NCI-H446 (cell line): ENCODE measurements at places on chromosomes 16 and 17.

- DNase-seq = no peak
Observed at GRCh38 chr16:88597856-88598491, 27.8 kb downstream of the ZC3H18 start.

DNA sequence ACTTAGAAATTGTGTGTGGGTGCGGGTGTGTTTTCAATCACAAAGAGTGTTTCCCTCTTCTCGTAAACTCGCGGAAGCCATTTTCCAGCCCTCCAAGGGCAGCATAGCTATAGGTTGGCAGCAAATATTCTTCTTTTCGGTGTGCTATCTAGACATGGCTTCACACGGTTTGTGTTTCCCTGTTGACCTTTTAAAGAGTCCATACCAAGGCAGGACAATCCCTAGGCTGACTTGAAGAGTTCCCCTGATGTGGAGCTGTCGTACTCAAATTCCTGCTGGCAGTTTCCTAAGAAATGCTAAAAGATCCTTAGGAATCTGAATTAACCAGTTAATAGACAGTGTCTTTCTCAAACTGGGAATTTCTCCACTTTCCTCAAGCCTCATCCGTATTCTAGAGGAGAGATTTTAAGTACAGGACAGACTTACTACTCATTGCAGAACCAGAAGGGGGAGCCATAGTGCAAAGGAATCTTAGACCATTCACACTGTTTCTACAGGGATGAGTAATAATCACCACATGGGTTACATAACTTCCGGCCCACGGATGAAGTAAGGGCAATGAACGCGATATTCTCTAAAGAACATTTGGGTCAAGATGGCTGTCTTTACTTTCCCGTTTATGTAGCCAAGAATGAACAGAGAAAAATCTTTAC lies 288.6 kb upstream of the ELAC2 start:
- DNase-seq = no peak

DNA sequence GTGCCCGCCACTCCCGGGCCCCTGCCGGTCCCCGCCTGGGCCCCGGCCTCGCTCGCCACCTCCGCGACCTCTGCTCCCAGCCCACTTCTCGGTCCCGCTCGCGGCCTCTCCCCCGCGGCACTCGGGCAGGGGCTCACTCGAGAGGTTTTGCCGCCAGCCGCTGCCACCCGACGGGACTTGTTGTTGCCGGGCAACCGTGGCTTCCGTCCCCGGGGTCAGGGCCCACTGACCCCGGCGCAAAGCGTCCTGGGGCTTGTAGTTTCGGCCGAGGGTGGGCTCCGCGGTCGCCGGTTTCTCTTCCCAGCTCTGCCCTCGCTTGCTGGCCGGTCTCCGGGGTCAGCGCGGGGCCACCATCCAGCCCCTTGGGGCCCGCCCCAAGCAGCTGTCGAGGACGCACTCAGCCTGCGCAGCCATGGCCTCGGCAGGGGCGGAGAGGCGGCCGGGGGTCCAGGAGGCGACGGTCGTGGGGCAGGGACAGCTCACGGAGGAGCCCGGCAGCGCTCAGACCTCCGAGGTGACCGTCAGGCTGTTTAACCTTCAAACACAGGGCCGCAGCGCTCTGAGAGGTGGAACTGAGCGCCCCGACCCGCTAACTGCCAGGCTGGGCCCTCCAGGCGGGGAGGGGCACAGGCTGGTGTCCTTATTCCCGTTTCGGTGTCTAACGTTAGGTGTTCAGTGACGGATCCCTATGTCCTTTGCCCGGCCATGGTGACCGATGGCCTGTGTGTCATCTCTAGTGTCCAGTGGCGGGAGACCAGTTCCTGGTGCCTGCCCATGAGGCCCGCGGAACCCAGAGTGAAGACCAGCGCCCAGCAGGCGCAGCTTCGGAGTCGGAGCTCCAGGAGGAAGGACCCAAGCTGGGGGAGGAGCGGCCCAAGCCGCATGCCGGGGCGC lies at the start of the genes C16orf86 and ENKD1:
Gene C16orf86 (plus strand): TSS at position 256 of the 894 bp plus-strand sequence. CDS start 157 bp downstream, at position 413.
Gene ENKD1 (minus strand): TSS at position 192 of the 894 bp plus-strand sequence. CDS start 308 bp downstream, outside the sequence.
- DNase-seq = peak; percentile 71

- peak; percentile 62 for DNase-seq
Observed at GRCh38 chr16:20383106-20384029, 21.2 kb downstream of the PDILT start.

DNA sequence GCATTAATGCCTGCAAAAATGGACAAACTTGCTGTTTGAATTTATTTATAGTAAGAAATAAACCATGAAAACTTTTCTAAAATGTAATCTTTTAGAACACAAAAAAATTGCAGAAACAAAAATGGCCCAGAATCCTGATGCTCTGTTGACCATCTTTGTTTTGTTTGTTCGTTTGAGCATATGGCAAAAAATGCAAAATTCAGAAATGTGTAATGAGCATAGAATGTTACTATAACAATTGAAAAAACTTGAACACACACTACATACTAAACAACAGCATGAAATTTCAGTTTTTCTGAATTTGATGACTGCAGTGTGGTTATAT lies 1.1 kb upstream of the KPNA2 start:
- DNase-seq = no peak

DNA sequence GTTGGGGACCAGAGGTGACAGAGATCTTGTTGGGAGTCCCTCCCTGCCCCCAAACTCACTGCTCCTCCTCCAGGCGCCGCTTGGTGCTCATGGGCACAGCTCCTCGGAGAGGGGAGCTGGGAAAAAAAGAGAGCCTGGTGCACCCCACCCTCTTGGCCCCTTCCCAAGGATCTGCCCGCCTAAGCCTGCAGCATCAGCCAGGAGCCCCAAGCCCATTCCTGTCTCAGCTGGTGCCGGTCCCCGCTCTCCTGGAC lies 400 bp downstream of the HCFC1R1 start:
- peak; percentile 57 for DNase-seq

DNA sequence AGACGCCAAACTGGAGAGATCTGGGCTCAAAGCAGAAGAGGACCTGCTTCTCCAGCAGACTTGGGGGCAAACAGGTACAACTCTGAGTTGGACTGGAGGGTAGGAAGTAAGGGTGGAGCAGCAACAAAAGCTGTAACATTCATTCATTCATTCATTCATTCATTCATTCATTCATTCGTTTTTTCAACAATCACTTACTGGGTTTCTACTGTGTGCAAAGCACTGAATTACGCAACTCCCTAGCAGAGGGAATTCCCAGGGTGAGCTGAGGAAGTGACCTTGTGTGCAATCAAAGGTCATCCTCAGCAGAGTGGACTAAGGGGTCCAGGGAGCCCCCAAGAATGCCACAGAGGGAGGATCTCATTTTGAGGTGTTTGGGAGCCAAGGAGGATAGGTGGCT lies 231.1 kb upstream of the SDK2 start:
- DNase-seq = no peak

DNA sequence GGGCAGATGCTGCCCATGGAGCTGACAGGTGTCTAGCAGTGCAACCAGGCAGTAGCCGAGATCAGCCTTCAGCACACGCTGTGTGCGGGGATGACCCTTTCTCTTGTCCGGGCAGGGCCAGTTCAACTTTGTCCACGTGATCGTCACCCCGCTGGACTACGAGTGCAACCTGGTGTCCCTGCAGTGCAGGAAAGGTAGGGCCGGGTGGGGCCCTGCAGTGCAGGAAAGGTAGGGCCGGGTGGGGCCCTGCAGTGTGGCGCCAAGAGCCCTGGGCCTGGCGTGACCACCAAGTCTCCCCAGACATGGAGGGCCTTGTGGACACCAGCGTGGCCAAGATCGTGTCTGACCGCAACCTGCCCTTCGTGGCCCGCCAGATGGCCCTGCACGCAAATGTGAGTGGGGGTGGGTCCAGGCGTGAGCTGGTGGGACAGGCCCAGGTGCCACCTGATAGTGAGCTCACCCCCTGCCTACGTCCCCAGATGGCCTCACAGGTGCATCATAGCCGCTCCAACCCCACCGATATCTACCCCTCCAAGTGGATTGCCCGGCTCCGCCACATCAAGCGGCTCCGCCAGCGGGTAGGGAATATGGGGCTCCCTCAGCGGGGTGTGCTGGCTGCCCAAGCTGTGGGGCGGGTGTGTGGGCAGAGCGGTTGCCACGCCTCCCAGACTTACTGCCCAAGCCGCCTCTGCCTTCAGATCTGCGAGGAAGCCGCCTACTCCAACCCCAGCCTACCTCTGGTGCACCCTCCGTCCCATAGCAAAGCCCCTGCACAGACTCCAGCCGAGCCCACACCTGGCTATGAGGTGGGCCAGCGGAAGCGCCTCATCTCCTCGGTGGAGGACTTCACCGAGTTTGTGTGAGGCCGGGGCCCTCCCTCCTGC lies 40.2 kb downstream of the TSC2 start:
- DNase-seq = no peak

DNA sequence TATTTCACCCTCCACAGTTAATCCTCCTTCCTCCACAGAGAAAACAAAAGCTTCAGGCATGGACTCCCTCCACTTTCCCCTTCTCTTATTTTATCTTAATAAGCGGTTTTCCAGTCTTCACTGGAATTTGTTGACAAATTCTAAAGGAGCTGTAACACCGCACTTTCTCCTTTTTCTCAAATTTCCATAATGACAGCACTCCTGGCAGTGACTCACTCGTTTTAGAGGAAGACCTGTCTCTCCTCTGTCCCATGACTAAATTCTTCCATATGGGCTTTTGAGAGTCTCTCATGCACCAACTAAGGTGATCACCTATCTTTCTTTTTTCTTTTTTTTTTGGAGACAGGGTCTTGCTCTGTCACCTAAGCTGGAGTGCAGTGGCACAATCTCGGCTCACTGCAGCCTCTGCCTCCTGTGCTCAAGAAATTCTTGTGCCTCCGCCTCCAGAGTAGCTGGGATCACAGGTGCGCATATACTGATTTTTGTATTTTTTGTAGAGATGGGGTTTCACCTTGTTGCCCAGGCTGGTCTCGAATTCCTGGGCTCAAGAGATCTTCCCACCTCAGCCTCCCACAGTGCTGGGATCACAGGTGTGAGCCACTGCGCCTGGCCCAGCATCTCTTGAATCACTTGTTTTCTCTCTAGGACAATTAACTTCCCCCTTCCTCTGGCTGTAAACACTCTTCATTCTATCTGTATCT lies 7.7 kb downstream of the ITGAM start:
- DNase-seq = no peak

DNA sequence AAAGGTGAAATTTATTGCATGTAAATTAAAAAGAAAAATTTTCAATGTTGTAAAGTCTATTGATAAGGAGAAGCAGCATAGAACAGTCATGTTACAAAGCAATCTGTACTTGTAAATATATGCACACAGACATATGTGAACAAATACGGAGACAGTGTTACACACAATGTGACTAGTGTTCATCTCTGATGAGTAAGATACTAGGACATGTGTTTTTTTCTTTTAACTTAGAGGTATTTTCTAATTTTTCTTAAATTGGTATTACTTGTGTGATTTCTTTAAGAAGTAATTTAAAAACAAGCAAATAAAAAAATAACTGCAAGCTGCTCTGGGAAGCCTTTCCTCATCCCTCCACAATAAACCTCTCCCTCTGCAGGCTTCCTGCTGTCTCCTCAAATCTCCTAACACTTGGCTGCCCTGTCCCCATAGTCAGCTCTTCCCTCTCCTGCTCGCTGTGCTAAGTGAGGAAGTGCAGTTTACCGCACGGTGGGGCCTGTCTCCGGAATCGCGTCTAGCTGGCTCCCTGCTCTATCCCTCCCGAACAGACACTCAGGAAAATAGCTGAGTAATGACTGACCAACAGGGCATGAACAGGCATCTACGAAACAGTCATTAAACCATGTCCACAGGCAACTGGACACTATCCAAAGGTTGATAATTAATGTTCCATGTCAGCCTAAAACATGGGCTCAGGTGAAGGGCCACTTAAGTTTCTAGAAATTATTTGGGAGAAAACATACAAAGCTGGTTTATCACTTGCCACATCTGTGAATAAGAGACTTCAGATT lies 35.9 kb downstream of the CMTM4 start:
- no peak for DNase-seq

GRCh38 chr17:9666461-9667050 lies 21.2 kb downstream of the USP43 start:
- DNase-seq = no peak

- DNase-seq = no peak
Observed at GRCh38 chr16:8929086-8929748, 34.5 kb downstream of the USP7 start.

- DNase-seq = no peak
Observed at GRCh38 chr16:77435272-77435820, 512 bp upstream of the ADAMTS18 start.

GRCh38 chr17:78924481-78925151 lies 571 bp downstream of the TIMP2 start:
- no peak for DNase-seq

- no peak for DNase-seq
Observed at GRCh38 chr16:2663553-2664546, 18.5 kb upstream of the KCTD5 start.

- DNase-seq = no peak
Observed at GRCh38 chr16:71460236-71460635, 1.8 kb downstream of the ZNF23 start.

DNA sequence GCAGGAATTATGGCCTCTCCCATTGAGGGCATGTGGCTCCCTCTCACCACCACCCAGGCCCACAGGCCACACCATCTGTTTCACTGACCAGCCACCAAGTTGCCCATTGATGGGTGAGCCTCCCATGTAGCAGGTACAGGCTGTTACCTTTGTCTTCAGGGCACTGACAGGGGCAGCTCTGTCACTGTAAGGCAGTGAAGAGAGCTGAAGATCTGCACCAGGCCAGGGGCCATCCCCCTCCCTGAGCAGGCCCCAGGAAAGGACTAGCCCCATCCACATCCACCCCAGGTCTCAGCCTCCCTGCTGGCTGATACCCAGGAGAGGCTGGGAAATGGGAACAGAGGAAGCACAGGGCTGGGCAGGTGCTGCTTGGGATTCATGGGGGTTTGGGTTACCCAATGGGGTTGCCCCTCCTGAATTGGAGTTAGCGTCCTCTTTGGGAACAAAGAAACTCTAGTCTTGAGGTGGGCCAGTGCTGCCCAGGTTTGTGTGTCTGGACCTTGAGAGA lies 1691.4 kb downstream of the TP53TG3F start:
- no peak for DNase-seq

GRCh38 chr16:55056585-55057401 lies 126.1 kb downstream of the IRX5 start:
- DNase-seq = no peak

DNA sequence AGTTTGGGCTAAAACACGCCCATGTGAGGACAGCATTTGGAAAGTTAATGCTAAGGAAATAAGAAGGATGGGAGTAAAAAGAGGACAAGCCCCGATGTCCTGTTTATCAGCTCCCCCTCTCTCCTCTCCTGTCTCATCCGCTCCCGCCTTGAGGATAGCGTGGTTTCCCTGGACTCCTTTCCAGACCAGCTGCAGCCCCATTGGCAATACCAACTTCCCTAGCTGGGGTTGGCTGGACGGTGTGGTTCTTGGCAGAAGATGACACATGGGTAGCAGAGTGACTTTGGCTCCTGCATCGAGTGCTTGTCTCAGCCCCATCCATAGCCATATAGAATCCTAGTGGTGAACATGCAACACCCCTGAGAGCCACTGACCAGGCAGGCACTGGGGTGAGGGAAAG lies 185.9 kb downstream of the CCDC182 start:
- peak; percentile 69 for DNase-seq

DNA sequence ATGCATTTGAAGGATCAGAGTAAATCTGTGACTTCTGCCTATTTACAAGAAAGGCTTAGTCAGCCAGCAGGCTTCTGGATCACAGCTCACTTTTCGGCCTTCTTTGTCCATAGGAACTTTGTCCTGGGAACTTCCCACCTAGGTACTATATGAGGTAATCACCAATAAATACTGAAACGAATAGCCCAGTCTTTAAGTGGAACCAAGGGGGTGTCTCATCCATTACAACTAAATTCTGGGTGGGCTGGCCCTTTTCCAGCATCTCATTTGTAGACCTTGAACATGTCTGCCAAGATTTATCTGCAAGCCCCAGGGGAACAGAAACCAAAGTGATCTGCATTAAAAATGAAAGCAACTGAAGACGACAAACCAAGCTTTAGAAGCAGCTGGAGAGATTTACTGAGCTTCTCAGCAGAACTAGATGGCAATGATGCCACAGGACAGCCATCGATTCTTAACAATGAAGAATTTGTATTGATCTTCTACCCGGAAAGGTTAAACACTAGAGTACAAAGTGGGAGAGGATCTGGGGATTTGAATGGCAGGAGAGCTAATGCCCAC lies 55.5 kb downstream of the SNX11 start:
- no peak for DNase-seq
